ENCODE measurements at places on chromosomes 11 and 22.
A peak's percentile ranks its signal among the peaks of the same experiment; 100 is the strongest.

GRCh38 chr11:120540744-120541465 is 29.4 kb downstream of the GRIK4 start:
- no peak for DNase-seq

DNA sequence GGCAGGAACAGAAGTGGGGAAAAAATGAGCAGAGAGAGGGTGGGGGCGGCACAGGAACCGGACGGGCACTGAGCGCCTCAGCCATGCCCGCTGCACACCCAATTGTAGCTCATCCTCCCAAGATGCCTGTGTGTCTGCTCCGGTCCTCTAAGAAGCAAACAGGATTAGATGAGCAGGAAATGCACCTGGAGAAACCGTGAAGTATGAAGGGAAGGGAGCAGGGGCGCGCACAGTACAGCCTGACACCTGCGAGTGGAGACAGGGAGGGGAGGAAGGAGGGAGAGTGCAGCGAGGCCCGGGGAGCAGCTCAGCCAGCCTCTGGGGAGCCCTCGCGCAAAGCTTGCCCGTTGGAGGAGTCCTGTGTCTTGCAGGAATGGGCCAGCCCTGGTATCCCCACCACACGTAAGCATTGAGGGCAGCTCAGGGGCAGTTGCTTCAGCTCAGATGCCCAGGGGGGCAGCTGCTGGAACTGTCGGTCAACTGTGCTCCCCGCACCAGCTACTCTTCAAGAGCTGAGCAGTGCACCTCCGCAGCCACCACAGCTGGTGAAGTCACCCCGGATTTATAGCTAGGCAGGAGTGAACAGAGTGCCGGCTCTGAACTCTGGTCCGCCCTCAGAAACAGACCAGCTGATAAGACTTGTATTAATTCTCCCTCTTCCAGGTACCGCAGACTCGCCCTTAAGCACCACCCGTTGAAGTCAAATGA is 7.0 kb downstream of the DNAJB13 start:
- no peak for DNase-seq

GRCh38 chr11:93740730-93741093 is 583 bp downstream of the TAF1D start:
- DNase-seq, result peak; percentile 40

- peak; percentile 80 for DNase-seq
Observed at GRCh38 chr11:103601225-103601846, 435.1 kb upstream of the DDI1 start.

- no peak for DNase-seq
Observed at GRCh38 chr11:9745411-9746211, 81.7 kb downstream of the SWAP70 start.

DNA sequence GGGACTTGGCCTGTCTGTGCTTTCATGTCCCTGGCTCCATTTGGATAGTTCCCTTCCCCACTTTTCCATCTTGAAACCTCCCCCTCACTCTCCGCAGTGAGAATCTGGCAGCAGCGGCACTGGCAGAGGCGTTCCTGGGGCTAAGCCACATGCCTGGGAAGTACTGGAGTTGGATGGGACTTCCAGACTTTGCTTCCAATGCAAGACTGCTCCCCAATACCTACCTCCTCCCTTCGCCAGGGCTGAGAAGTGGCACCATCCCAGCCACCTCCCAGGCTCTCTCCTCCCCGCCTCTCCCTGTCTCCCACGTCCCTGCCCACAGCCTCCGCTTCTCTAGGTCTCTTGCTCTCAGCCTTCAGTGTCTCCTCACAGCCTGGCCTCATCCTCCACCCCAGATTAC is 16.6 kb downstream of the TST start:
- no peak for DNase-seq

- no peak for DNase-seq
Observed at GRCh38 chr22:28106617-28107016, 187.6 kb upstream of the PITPNB start.

GRCh38 chr22:42847110-42847509 is 10.0 kb downstream of the ARFGAP3 start:
- no peak for DNase-seq

DNA sequence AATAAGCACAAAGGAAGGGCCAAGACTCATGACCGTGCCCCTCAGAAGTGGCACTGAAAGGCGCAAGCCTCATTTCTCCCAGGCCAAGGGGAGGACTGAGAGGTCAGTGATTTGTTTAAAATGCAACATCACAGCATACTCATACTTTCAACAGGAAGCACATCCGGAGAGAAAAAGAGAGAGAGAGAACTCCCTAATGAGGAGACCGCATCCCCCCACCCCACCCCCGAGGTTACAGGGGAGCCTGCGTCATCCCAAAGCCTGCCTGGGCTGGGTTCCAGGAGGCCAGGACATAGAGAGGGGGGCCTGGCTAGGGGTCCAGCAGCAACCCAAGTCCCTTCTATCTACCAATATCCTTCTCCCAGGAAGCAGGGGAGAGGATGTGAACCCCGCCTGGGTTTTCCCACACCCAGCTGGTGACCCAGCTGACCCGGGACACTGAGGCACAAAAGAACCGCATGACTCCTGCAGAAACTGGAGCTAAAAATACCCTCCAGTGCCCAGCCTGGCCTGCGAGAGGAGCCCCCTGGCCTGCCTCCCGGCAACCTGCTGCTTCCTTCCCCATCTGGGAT is 3.8 kb downstream of the CSNK1E start:
- no peak for DNase-seq

- DNase-seq, result no peak
Observed at GRCh38 chr11:28822576-28822975, 714.4 kb downstream of the METTL15 start.

- DNase-seq, result no peak
Observed at GRCh38 chr11:103220133-103220532, 110.9 kb downstream of the DYNC2H1 start.

DNA sequence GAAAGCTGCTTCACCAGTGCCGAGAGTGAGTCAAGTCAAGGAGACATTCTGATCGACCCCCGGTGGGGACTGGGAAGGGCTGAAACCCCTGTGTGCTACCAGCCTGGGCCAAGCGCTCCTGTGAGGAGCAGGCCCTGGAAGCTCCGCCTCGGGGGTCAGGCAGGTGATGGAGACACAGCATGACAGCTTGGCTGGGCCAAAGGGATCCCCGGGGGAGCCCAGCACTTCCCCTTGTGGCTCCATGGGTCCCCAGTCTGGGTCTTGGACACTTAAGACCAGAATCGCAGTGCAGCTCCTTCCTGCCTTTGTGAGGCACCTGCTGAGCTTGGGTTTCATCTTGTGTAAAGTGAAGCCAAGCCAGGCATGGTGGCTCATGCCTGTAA is 89.2 kb downstream of the MORC2 start:
- no peak for DNase-seq

GRCh38 chr11:73040046-73040445 is 102.1 kb downstream of the FCHSD2 start:
- no peak for DNase-seq

GRCh38 chr11:72781313-72782080 is 12.3 kb downstream of the STARD10 start:
- DNase-seq, result peak; percentile 34

DNA sequence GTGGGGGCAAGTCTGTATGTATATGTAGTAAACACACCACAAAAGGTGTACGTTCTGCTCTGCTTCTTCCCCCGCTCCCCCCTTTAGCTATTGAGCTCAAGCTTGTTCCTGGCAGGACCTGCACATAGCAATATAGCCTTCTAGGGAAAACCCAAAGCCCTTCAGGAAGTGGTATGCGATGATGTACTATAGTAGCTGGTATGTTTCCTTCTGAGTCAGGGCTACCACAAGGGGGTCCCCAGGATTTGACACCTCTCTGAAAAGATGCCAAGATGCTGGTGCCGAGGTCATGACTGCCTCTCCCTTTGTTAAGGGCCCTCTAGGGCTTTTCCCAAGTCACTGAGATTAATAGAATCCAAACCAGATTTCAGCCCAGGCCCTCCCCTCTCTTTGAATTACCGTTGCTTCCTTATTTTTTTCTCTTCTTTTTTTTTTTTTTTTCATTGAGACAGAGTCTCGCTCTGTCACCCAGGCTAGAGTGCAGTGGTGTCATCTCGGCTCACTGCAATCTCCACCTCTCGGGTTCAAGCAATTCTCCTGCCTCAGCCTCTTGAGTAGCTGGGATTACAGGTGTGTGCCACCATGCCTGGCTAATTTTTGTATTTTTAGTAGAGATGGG is 268.4 kb downstream of the ETS1 start:
- no peak for DNase-seq

GRCh38 chr11:78364128-78364751 is 53.4 kb downstream of the GAB2 start:
- no peak for DNase-seq

DNA sequence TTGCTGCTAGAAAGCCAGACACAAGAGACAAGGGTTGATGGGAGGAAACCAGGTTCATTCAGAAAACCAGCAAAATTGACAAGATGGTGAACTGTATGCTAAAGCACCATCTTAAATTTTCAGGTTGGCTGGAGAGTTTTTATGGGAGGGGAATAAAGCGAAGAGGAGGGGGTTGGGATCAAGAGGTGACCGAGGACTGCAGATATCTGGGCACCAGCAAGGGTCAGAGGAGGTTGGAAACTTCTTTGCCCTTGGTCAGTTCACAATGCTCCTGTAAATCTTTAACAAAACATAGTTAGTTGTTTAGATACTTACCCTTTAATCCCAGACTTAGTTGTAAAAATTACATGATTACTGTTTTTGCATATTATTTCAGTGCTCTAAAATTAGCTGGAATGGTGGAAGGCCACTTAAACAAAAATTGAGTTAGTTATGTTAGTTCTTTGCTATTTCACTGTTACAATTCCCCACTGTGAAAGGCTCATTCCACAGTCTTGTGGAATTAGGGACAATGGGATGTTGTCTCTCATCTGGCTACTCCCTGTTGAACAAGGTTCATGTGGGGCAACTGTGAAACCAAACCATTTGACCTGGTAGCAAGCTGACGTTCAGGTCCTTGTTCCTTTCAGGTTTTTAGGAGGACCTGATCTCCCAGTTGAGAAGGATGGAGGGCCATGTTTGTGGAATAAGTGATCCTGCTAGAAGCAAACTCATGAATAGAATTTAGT is 30.6 kb upstream of the QSER1 start:
- no peak for DNase-seq

GRCh38 chr11:96869207-96869606 is 479.4 kb downstream of the JRKL start:
- DNase-seq, result no peak

DNA sequence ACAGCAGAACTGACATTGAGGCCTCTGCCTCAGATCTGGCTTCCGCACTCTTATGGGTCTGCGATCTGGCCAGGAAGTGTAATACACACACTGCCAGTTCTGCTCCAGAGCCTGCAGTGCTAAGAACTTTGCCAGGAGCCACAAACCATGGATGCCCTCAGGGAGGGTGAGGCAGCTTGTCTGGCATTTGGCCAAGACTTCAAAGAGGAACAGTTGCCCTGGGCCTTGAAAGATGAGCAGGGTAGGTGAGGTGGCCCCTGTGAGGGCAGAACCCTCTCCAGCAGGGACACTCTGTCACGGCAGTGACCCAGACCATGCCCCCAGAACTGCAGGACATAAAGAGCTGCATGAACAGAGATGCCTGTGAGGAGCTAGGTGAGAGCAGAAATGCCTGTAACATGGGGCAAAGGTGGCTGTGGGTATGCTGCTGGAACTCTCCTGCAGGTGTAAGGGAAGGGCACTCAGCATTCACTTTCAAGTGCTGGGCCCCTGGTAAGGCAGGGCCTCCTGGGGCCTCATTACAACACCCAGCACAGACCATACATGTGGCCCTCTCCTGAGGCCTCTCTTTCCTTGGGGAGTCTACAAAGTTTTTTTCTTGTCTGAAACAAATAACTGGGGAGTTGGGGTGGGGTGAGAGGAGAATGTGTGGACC is 47.3 kb downstream of the NEU3 start:
- DNase-seq, result no peak

- DNase-seq, result no peak
Observed at GRCh38 chr11:46118702-46119351, 2.4 kb downstream of the PHF21A start.

DNA sequence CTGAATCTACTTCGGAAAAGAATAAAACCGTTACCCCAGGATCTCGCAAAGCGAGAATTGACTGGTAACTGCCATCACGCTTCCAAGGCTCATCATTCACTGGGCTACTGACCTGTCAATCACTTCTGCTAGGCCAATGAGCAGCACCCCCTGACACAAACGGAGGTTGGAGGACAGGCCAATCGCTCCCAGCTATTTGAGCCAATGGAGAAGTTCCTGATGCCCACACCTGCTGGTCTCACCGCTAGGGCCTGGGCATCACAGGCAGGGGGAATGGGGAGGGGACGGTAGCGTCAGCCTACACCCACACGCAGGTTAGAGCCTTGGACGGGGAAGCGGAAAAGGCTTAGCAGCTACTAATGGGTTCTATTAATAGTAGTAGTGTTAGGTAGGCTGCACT is 56.7 kb upstream of the CHST1 start:
- DNase-seq, result peak; percentile 6

GRCh38 chr11:17156283-17156682 is 51.5 kb downstream of the PIK3C2A start:
- no peak for DNase-seq

- no peak for DNase-seq
Observed at GRCh38 chr11:60124802-60125432, 36.5 kb downstream of the MS4A2 start.

DNA sequence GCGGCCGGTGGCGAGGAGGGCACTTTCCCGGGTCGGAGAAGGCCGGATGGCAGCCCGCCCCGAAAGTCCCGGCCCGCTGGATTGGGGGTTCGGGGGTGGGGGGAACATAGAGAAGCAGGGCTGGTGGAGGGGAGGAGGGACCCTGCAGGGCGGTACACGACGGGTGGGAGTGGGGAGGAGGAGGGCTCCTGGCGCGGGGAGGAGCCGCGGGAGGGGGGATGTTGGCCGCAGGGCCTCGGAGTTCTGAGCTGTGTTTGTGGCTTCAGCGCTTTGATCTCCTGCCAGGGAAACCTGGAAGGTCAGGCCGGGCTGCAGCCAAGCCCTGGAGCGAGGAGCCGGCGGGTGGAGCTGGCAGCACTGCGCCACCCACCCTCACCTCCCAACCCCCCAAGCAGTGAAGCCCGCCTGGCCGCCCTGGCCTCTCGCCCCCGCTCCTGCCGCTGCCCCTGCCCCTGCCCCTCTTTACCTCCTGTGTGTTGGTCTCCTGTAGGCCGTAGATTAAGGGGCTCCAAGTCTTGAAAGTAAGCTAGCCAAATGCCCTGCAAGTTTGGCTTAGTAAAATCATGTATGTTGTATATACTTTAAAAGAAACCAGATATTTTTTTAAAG is 30.9 kb downstream of the C22orf31 start:
- DNase-seq, result peak; percentile 94

DNA sequence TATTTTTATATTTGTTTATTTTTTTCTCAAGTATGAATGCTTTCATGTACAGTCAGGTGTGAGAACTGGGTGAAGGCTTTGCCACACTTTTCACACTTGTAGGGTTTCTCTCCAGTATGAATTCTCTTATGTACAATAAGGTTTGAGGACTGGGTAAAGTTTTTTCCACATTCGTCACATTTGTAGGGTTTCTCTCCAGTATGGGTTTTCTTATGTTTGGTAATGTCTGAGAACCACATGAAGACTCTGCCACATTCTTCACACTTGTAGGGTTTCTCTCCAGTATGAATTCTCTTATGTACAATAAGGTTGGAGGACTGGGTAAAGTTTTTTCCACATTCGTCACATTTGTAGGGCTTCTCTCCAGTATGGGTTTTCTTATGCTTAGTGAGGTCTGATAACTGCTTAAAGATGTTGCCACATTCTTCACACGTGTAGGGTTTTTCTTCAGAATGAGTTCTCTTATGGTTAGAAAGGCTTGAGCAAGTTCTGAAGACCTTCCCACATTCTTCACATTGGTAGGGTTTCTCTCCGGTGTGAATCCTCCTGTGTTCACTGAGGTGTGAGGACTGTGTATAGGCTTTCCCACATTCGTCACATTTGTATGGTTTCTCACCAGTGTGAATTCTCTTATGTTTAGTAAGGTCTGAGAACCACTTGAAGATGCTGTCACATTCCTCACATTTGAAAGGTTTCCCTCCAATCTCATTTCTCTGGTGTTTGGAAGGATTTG is 19.7 kb downstream of the ZNF195 start:
- DNase-seq, result no peak

Measured in COLO829 (cell line).